ENCODE measurements at places on chromosomes 12 and 14.
A peak's percentile ranks its signal among the peaks of the same experiment; 100 is the strongest.

GRCh38 chr14:81275305-81276072, 54.7 kb upstream of the GTF2A1 start:
- no peak for DNase-seq

DNA sequence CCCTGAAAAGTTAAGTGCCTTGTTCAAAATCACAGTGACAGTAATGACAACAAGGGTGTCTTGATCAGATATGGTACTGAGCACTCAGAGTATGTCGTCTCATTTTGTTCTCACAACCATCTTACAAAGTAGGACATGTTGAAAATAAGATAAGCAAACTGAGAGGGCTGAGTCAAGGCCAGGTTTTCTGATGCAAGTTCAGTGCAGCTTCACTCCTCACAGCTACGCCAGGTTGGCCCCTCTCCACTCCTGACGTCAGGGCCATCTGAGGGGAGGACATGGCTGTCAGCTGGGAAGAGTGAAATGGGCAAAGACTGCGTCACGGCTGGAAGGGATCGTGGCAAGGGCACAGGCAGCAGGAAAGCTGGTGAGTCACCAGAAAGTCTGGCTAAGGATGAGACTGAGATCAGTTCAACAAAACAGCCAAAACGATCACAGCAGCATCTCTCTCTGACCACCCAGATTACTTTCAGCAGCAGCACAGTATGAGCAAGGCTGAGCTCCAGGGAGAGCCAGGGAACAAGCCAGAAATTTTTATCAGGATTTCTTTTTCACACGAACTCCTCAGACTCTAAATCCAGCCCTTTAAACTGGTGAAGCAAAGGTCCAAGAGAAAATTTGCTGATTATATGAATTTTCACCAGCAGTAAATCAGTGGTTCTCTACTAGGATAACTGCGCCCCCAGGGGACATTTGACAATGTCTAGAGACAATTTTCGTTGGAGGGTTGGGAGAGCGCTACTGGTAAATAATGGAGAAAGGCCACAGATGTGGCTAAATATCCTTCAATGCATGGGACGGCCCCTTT, 297.9 kb upstream of the AMIGO2 start:
- DNase-seq = no peak

GRCh38 chr12:121520119-121520518, 60.7 kb downstream of the KDM2B start:
- no peak for DNase-seq

GRCh38 chr12:100987552-100988521, 193.3 kb downstream of the ANO4 start:
- peak; percentile 3 for DNase-seq

- peak; percentile 54 for DNase-seq
Observed at GRCh38 chr14:67515386-67516079, 17.6 kb upstream of the PLEKHH1 start.

GRCh38 chr12:12010277-12011039, 60.3 kb upstream of the BCL2L14 start:
- peak; percentile 84 for DNase-seq

DNA sequence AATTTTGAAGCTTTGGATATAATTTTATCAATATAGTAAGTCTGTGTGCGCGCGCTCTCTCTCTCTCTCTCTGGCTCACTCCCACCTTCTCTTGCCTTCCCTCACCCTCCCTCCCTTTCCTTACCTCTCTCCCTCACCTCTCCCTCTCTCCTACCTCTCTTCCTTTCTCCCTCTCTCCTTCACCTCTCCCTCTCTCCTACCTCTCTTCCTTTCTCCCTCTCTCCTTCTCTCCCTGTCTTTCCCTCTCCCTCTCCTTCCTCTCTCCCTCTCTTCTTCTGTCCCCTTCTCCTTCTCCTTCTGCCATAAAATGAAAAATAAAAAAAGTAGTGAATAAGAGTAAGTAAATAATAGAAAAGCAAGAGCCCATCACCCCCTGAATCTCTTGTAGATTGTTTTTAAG, 9.0 kb upstream of the NUDT4 start:
- no peak for DNase-seq

- no peak for DNase-seq
Observed at GRCh38 chr12:6288235-6288634, 22.2 kb upstream of the PLEKHG6 start.

DNA sequence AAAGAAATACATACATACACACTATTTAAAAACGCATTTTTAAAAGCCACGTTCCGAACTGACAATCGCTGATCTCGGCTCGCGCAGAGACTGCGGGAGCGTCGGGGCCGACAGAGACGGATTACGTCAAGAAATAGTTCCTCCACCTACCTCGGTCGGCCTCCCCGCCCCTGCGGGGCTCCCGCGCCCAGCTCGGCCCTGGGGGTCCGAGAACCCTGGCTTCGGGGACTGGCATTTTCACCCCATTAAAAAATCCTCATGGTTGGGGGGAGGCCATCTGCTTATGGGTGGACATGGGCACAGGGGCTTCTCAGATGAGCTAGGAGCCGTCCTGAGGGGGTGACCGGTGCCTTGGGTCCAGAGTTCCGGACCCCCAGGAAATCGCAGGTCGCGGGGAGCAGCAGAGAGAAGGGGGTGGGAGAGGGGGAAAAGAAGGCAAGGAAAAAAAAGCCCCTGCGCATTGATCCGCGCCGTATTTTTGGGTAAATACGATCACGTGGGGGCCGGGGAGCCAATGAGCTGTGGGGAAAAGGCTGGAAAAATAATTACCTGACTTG, 324 bp upstream of the HOXC9 start:
- DNase-seq = peak; percentile 63

DNA sequence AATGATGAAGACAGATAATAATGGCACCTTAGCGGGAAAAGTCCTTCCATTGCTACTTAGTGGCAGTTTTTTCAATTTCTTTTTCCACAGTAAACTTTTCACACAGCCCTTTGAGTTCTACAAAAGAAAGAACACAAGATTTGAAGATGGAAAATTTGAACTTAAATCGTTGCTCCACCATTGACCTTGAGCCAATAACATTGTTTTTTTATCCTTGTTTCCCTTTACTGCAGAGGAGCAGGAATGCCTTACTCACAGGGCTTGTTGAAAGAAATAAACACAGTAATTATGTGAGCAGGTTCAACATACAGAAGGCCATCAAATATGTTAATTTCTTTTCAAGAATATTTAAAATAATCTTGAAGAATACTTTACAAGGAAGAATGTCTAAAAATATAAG, 181.5 kb upstream of the KRR1 start:
- DNase-seq = no peak

GRCh38 chr12:56999456-56999855, 6.9 kb downstream of the ZBTB39 start:
- no peak for DNase-seq

- no peak for DNase-seq
Observed at GRCh38 chr14:75822522-75823141, 159.2 kb downstream of the TGFB3 start.

DNA sequence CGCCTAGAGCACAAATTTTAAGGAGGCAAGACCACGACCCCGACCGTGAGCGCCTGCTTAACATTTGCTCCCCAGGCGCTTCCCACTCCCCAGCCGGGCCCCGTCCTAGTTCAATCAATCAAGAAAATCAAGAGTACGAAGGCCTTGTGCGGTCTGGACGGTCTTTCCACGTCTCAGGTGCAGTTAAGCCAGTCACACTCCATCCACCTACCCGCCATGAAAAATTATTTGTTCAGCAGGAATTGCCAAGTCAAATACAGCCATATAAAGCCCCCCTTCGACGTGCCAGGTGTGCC, 603 bp upstream of the LRR1 start:
- DNase-seq = no peak

- DNase-seq = no peak
Observed at GRCh38 chr12:80352474-80352873, 91.6 kb upstream of the PTPRQ start.

- DNase-seq = no peak
Observed at GRCh38 chr12:93753285-93753684, 76.1 kb downstream of the CRADD start.

GRCh38 chr12:94806617-94807016, 156.3 kb upstream of the TMCC3 start:
- DNase-seq = no peak

GRCh38 chr12:118356809-118357256, 15.9 kb downstream of the TAOK3 start:
- no peak for DNase-seq

DNA sequence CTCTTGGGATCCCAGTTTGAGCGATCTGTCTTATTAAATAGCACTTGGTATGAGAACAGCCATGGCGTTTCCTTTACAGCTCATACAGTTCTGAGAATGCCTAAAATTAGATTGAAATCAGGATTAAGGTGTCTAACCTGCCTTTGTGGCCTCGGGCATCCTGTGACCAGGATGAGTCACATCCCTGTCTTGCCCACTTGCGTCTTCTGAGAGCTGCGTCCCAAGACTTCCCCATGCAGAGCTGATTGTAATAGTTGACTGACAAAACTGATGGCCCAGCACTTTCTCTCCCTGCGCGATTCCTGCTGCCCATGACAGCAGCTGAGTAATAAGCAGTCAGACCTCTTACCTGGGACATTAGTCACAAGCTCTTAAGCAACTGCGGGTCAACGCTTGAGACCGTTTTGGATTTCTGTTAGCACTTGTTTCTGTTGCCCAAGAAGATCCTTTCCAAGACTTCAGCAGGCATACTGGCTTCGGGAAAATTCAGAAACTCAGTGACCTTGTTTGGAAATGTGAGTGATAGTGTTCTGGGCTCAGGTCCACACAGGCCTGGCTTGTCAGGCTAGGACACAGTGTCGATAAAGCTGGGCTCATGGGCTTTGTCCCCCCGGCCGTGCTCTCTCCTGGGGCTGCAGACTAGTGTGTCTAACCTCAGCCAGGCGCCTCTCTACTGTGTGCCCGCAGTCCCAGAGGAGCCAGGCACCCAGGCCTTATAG, 169.9 kb upstream of the HIF1A start:
- DNase-seq = peak; percentile 82

GRCh38 chr14:31435276-31435675, 14.9 kb upstream of the HEATR5A start:
- DNase-seq = no peak

DNA sequence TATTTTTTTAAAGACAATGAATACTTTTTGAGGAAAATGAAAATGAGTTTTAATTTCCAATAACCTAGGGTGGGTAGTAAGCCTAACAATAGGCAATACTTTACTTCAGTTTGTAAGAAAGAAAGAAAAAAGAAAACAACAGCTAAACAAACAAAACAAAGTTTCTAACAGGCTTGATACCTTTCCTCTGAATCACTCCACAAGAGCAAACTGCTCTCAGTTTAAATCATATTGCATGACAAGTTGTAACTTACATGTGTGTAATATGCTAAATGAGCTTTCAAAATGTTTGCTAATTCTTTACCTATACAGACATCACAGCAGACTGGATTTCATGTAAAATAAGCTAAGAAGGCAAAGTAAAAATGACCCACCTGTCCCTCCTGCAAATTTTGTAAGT, 6.7 kb upstream of the LMO3 start:
- DNase-seq = no peak

GRCh38 chr14:87992346-87992717, 650 bp downstream of the GALC start:
- no peak for DNase-seq

GRCh38 chr14:75068294-75069120, 934 bp upstream of the ZC2HC1C start:
- DNase-seq = no peak

DNA sequence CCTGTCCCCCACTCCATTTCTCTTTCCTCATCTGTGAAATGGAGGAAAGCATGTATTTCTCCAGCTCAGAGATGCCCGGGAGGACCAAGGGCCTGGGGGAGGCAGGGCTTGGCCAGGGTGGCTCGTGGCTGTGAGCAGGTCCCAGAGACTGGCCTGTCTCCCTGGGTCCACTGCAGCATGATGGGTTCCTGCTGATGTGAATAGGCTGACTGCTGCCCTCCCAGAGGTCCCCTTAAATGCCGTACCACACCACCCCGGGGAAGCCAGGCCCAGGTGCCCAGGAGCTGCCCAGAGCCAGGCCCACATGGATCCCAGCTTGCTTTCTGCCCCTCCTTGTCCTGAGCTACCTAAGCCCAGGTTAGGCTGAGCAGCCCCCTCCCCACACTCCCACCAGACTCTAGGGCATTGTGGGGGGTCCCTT, 158.2 kb upstream of the C14orf180 start:
- no peak for DNase-seq

DNA sequence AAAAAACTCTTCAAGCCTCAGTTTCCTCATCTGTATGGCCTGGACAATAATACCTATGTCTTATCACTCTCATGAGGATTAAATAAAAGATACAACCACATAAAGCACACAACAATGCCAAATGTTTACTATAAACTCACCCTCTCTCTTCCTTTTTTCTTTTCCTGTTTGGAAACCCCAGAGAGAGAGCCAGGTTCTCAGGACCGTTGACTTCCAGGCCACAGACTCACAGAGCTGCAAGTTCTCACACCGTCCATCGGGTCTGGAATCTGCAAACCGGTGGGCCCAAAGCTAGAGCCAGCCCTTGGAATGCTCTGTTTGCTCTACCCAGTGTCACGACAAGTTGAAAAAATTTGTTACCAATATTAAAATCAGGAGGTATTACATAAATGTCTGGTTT, 4.6 kb upstream of the CD4 start:
- DNase-seq = no peak
